CD4-positive, alpha-beta memory T cell (primary cell): ENCODE measurements at places on chromosomes 5 and 9. TPM values are rescaled to one million over a fixed set of nuclear protein-coding genes. Genes with fewer than 3 reads are reported as not detected.

Gene LHX3
- not detected for total RNA-seq

- H3K4me3 ChIP-seq: no peak overlapping the region
- no peak overlapping the region for H3K27ac ChIP-seq
- no peaks in the 10 kb centered on the region for H3K36me3 ChIP-seq
Observed at GRCh38 chr9:95399261-95399660, 81.8 kb upstream of the FANCC start.

Gene URM1
- 44.1 TPM for total RNA-seq

GRCh38 chr5:134446938-134447337, 35.3 kb upstream of the CDKN2AIPNL start:
- no peak overlapping the region for H3K4me3 ChIP-seq
- no peak for DNase-seq
- H3K36me3 ChIP-seq: no peaks in the 10 kb centered on the region
- H3K4me1 ChIP-seq: no peaks in the 10 kb centered on the region

Gene SLC44A1
- total RNA-seq: 15.2 TPM

DNA sequence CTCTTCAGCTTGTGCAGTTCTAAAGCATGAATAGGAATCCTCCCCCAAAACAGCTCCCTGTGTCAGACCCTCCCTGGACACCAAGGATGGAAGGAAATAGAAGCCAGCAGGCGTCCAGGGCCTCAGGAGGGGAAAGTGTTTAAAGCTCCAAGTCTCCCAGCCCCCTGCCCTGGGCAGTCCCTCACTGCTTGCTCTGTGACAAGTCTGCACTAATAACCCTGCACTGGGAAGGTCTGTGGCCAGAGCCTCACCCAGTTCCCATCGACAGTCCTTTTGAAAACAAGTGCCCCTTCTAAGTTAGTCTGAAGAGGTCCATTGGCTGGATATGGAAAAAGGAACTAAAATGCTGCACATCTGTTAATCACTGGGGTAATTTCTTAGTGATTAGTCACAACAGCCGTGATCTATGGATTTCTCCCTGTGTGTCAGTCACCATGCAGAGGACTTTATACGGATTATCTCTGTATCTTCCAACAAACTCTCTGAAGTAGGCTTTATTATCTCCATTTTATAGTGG, 195.3 kb downstream of the FBXL7 start:
- H3K4me3 ChIP-seq: no peak overlapping the region
- H3K27ac ChIP-seq: no peak overlapping the region
- H3K27me3 ChIP-seq: no peaks in the 10 kb centered on the region
- no peak for DNase-seq
- H3K4me1 ChIP-seq: no peaks in the 10 kb centered on the region
- H3K36me3 ChIP-seq: no peaks in the 10 kb centered on the region

DNA sequence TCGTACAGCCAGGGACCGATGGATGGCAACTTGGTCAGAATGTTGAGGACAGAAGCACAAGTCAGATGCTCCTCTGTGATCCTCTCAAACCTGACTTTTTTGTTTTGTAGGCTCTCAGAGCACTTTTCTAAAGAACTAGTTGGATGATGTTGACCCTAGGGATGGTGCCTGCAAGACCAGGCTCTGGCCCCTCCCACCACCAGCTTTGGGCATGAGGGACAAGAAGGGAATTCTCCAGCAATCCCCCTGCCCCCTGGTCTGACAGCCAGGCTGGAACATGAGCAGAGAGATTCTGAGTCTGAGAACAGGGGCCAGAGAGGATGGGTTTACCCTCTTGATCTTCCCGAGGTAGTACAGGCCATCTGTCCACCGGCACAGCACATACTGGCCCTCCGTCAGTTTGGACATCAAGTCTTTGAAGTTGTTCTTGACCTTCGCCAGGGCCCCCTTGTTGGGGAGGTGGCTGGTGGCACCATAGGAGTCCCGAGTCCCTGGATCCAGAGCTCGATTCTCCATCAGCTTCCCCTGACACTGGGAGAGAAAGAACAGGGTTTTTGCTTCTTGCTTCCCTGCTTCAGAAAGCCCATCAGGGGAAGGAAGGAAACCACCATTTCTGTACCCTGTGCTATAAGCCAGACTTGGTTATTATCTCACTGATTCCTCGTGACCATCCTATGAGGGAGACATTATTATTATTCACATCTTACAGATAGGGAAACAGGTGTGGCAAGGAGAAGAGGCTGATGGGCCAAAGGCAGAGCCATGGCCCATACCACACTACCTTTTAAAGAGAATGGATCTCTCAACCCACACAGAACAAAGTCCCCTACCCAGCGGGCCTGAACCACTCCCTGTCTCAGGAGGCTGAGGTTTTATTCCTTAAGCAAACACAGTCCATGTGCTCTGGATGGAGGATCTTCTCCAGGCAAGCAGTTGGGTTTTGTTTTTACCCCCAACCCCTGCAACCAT, 2.5 kb downstream of the PHF19 start:
- H3K27me3 ChIP-seq: no peaks in the 10 kb centered on the region
- peak overlapping the region; percentile 78 for H3K27ac ChIP-seq
- H3K4me1 ChIP-seq: peaks cover 66% of the 10 kb centered on the region
- H3K36me3 ChIP-seq: peaks cover 23% of the 10 kb centered on the region
- no peak for DNase-seq

GRCh38 chr5:175690025-175690424, 32.2 kb downstream of the HRH2 start:
- H3K27ac ChIP-seq: no peak overlapping the region
- DNase-seq: no peak
- no peaks in the 10 kb centered on the region for H3K36me3 ChIP-seq
- H3K27me3 ChIP-seq: no peaks in the 10 kb centered on the region
- H3K4me1 ChIP-seq: no peaks in the 10 kb centered on the region

GRCh38 chr5:16894236-16895057, 41.6 kb downstream of the MYO10 start:
- no peaks in the 10 kb centered on the region for H3K4me1 ChIP-seq
- no peak overlapping the region for H3K4me3 ChIP-seq
- no peaks in the 10 kb centered on the region for H3K36me3 ChIP-seq
- H3K27ac ChIP-seq: no peak overlapping the region
- DNase-seq: no peak

DNA sequence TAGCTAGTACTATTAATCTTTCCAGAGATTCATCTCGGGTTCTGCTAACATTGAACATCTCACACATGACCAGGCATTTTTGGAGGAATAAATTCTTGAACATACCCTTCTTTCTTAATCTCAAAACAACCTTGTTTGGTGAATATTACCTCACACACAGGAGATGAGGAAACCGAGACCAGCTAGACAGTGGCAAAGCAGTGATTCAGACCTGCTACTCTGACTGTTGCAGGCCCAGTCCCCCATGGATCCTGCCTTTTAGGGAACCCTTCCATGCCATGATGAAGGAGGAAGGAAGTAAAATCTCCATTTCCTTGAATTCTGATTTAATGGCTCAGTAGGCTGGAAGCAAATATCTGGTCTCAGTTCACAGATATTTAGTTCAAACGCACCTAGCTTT, 2.6 kb downstream of the PCSK5 start:
- no peaks in the 10 kb centered on the region for H3K36me3 ChIP-seq
- DNase-seq: no peak
- no peak overlapping the region for H3K27ac ChIP-seq
- no peak overlapping the region for H3K4me3 ChIP-seq

- H3K27ac ChIP-seq: no peak overlapping the region
- H3K36me3 ChIP-seq: no peaks in the 10 kb centered on the region
- no peak for DNase-seq
Observed at GRCh38 chr5:152568016-152568415, 162.9 kb upstream of the NMUR2 start.

DNA sequence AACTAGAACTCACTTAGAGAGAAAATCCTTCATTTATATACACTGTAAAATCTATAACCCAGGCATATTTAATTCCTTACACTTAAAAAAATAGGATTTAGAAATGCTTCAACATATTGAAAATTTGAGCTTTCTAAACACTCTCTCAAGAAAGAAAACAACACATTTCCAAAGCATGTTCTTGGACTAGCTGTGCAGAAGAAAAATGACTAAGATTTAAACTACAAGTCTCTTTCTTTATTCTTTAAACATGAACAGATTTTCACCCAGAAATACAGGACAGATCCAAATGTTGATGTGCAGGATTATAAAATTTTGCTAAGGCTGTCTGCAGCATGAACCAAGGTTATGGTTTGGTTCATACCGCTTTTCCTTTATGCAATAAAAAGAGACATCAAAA, 77.7 kb upstream of the TUSC1 start:
- no peaks in the 10 kb centered on the region for H3K27me3 ChIP-seq
- no peaks in the 10 kb centered on the region for H3K36me3 ChIP-seq
- DNase-seq: no peak
- H3K4me1 ChIP-seq: no peaks in the 10 kb centered on the region
- no peak overlapping the region for H3K27ac ChIP-seq

- H3K4me3 ChIP-seq: no peak overlapping the region
- DNase-seq: no peak
- H3K36me3 ChIP-seq: peaks cover 23% of the 10 kb centered on the region
- no peak overlapping the region for H3K27ac ChIP-seq
Observed at GRCh38 chr9:33946779-33947535, 101.7 kb downstream of the UBAP2 start.

DNA sequence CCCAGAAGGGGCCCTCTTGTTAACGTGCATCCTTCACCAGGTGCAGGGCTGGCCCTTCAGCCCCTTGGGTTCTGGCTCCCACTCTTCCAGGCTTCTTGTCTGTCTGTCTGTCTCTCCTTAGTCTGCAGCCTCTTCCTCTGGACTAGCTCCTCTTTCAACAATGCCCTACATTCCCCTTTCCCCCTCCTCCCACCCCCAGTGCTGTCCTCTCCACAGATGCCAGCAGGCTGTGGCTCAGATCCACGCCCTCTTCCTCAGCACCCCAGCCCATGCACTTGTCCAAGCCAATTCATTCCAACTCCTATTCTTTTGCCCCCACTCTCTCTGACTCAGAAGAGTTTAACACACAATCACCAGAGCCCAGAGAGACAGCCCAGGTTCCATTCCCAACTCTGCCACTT, 45.2 kb upstream of the ALDH1B1 start:
- no peaks in the 10 kb centered on the region for H3K36me3 ChIP-seq
- no peak overlapping the region for H3K27ac ChIP-seq
- H3K27me3 ChIP-seq: no peaks in the 10 kb centered on the region
- no peak for DNase-seq
- H3K4me3 ChIP-seq: no peak overlapping the region
- H3K4me1 ChIP-seq: no peaks in the 10 kb centered on the region

DNA sequence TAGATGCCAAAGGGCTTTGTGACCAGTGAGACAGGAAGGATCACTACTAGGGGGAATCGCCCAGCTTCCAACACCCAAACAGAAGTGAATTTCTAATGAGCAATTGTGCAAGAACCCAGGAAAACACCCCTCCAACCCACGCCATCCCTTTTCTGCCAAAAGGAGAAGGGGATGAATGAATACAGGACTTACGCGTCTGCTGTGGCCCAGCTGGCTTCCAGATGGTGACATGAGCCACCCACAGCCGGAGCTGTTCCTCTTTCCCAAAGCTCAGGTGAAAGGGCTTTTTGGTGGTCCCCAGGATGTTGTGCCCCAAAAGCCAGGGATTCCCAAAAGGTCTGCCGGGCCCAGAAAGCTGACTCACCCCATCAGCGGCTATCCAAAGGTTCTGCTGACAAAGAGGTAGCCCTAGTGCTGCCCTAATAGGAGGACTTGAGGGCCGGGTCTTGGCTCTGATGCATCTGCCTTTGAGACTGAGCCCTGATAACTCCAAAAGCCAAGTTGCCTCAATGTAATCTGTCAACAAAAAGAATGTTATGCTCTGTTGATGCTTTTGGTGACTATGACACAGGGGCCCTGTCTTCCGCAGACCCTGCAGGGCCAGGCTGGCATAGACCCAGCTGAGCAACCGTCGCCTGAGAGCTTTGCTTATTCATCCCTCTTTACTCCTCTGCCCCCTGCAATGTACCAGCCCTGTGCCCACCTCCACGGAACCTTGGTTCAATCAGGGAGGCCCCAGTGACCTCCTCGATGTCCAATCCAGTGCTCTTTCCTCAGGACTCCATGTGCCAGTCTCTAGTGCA, 14.5 kb downstream of the GSN start:
- no peaks in the 10 kb centered on the region for H3K27me3 ChIP-seq
- no peaks in the 10 kb centered on the region for H3K4me1 ChIP-seq
- H3K27ac ChIP-seq: no peak overlapping the region
- DNase-seq: no peak
- no peak overlapping the region for H3K4me3 ChIP-seq
